Dermis microvascular lymphatic vessel endothelial cell (primary cell): ENCODE measurements at places on chromosomes 6 and 20. TPM values are rescaled to one million over a fixed set of nuclear protein-coding genes. Genes with fewer than 3 reads are reported as not detected.

Gene MAP1LC3A
- total RNA-seq = 16.6 and 40.2 TPM in 2 replicates

Gene FAM217A
- not detected in 2 replicates for total RNA-seq

Gene CST5
- total RNA-seq = not detected in 2 replicates

Gene PDYN
- not detected in 2 replicates for total RNA-seq

Gene PPP1R16B
- total RNA-seq = 135 and 166 TPM in 2 replicates

Gene VWA7
- total RNA-seq = under 0.01 and 0.13 TPM in 2 replicates

Gene STK4
- total RNA-seq = 13.7 and 14.3 TPM in 2 replicates

Gene SOBP
- 0.26 and 2.5 TPM in 2 replicates for total RNA-seq

Gene IL22RA2
- total RNA-seq = not detected in 2 replicates

DNA sequence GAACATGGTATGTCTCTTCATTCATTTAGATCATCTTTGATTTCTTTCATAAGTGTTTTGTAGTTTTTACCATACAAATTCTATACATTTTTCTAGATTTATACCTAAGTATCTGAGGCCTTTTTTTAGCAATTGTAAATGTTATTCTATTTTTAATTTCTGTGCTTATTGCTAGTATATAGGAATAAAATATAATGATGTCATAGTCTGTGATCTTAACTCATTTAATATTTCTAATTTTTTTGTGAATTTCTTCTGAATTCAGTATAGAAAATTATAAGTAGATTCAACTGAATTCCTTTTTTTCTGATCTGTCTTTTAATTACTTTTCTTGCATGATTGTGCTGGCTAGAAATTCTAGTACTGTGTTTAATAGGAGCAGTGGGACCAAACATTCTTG is 520.6 kb downstream of the NKAIN2 start:
- no peak for DNase-seq

GRCh38 chr6:26411751-26412150 is 9.7 kb downstream of the BTN3A1 start:
- no peak for DNase-seq

DNA sequence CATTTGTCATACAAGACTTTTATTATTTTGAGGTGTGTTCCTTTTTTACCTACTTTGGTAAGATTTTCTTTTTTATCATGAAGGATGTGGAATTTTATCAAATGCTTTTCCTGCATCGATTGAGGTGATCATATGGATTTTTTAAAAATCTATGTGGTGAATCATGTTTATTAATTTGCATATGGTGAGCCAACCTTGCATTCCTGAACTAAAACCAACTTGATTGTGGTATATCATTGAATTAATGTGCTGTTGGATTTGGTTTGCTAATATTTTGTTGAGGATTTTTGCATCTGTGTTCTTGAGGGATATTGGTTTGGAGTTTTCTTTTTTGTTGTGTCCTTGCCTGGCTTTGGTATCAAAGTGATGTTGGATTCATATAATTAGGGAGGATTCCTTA is 848.1 kb upstream of the EYS start:
- DNase-seq = no peak

- DNase-seq = no peak
Measured at GRCh38 chr20:10595985-10596384, 77.8 kb downstream of the JAG1 start.

DNA sequence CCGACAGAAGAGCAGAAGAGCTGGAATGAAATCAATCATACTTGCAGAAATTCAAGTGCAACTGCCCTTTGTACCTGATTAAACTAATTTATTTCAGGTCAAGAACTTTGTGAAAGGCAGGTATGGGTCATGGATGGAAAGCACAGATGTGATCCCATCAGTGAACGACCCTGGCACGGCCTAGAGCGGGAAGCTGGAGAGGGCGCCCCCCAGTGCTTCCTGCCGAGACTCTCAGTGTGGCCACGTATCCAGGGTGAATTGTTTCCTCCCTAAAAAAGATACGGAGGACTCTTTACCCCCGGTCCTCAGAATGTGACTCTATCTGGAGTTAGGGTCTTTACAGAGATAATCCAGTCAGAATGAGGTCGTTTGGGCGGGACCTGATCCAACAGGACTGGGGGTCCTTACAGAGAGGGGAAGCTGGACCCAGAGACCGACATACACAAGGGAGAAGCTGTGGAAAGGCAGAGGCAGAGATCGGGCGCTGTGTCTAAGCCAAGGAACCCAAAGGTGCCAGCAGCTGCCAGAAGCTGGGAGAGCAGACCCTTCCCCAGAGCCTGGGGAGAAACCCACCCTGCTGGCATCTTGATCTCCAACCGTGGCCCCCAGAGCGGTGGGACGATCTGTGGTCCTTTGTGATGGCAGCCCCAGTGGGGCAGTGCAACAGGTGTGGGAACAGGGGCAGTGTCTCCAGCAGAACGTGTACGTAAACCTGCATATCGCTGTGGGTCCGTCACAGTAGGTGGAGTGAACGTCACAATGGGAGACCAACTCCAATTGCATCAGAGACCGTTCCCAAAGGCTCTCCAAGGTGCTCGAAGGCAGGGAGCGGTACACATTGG is 91.9 kb downstream of the TAF4 start:
- DNase-seq = no peak

GRCh38 chr6:978937-979685 is 286.2 kb upstream of the EXOC2 start:
- no peak for DNase-seq

GRCh38 chr20:32241807-32242206 is 34.1 kb downstream of the POFUT1 start:
- DNase-seq = no peak

DNA sequence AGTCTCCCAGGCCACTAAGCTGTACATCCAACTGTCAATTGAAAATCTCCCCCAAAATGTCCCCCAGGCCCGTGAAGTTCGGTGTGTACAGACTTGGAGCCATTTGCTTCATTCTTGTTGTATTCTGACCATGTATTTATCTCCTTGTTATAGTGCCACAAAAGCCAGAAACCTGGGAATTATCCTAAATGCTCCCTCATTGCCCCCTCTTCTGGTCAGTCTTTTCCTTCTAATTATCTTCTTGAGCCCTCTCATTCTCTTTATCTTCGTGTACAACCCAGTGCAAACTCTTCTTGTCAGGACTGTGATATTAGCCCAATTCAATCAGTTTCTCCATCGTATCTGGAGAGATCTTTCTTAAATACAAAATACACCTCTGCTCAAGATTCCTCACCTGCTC is 64.7 kb downstream of the RFX6 start:
- no peak for DNase-seq

- no peak for DNase-seq
Measured at GRCh38 chr6:56019973-56020372, 144.6 kb upstream of the BMP5 start.

DNA sequence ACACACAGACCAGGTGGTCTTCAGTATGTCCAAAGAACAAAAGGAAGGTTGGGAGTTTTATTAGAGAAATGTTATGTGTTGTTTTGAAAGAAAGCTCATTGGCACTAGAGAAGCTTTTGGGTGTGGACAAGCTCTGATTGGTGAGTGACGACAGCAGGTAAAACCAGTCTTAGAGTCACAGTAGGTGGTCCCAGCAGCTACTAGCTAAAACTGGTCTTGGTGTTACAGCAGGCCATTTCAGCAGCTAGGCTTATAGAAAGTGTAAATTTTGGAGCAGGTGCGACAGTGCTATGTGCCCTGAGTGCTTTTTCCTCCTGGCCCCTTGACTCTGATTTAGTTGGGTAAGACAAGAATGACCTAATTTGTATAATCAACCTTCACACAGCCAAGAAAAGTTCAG is 3.6 kb downstream of the CLDN20 start:
- DNase-seq = no peak

DNA sequence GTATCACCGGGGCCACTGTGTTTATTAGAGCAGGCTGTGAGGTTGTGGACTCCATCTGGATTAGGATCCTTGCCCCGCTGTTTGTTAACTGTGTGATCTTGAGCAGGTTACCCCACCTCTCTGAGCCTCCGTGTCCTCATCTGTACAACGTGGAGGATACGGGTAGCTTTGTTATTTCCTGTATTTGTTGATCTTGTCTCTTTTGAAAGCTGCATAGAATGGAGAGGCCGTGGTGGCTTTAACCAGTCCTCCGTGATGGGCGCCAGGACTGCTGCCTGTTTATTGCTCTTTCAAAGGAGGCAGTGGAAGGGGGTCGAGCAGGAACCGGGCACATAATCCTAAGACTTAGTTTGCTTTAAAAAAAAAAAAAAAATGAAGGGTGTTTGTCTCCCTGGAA is 22.9 kb downstream of the BCAS4 start:
- DNase-seq = peak; percentile 10

GRCh38 chr6:134177236-134177635 is 124.8 kb upstream of the SLC2A12 start:
- DNase-seq = no peak

GRCh38 chr20:34983995-34984735 is 28.5 kb downstream of the MYH7B start:
- DNase-seq = no peak

GRCh38 chr20:7959484-7959883 is 19.2 kb upstream of the HAO1 start:
- no peak for DNase-seq

- peak; percentile 45 for DNase-seq
Measured at GRCh38 chr20:51373713-51374455, 168.6 kb downstream of the NFATC2 start.

- DNase-seq = no peak
Measured at GRCh38 chr6:31813465-31813849, 1.6 kb downstream of the HSPA1L start.

- no peak for DNase-seq
Measured at GRCh38 chr20:49091762-49092161, 45.6 kb downstream of the CSE1L start.

DNA sequence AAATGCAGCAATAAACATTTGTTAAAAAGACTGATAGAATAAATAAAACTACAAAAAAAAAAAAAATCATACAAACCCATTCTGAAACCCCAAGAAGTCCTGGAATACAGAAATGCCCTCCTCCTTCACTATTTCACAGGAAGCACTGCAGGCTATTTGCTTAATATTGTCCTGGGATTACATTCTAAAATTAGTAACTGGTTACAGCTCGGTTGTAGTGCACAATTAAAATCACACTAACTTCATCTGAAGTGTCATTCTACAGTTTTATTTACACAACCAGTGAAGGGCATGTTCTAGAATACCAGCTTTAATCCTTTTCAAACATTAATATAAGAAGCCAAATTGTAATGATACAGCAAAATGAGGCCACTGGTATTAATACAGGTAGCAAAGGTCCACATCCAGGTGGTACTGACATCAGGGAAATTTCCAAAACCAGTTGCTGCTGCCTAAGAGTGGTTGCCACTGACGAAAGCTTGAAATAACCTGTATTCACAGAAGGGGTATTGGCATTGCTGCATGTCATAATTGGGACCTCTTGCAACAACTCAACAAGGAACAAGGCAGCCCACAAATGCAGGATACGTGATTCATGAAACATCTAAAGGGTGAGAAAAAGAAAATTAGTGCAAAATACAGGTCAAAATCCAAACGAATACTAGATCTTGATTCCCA is 26.9 kb downstream of the AKIRIN2 start:
- DNase-seq = no peak

- no peak for DNase-seq
Measured at GRCh38 chr6:39269961-39270360, 40.7 kb upstream of the KCNK5 start.

DNA sequence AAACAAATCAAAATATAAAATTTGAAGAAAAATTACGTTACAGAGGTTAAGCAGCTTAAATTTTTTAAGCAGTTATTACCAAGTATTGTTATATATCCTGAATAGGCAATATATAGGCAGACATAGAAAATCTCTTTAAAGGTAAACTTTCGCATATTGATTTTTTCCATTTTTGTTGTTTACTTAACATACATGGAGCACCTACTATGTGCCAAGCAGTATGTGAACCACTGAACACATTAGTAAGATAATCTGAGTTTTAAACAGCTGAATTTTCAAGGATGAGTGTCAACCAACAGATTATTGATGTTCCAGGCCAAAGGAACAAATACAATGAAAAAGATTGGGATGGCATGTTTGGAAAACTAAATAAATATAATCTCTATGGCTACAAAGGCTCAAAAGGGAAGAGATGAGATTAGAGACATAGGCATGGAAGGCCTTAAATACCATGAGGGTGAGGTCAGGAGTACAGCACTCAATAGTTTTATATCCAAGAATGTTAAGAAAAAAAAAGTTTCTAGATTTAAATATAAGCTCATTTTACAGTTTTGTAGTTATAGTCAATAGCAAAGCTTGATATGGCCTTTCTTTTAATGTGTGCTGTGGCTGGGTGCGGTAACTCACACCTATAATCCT is 277.5 kb downstream of the PTPRK start:
- DNase-seq = no peak

- DNase-seq = peak; percentile 66
Measured at GRCh38 chr6:8131265-8131897, 29.0 kb upstream of the EEF1E1 start.

DNA sequence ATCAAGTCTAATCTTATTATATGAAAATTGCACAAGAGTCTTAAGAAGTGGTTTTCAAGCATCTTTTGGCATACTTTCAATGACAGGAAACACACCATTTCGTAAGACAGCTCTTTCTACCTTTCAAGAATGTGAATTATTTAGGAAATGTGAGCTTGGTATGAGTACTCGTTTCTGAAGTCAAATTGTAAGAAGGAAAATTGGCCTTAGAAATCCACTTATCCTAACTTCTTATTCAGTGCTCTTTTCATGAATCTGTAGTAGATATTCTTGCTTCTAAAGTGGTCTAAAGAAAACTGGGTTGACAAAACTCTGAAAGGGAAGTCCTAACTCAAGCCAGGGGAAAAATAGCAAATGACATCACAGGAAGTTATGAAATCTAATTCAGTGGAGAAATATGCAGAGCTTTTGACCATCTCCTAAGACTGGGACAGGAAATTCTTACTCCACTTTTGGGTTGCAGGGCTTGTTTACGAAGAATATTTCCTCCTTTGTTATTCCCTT is 38.5 kb upstream of the OGFRL1 start:
- peak; percentile 70 for DNase-seq

DNA sequence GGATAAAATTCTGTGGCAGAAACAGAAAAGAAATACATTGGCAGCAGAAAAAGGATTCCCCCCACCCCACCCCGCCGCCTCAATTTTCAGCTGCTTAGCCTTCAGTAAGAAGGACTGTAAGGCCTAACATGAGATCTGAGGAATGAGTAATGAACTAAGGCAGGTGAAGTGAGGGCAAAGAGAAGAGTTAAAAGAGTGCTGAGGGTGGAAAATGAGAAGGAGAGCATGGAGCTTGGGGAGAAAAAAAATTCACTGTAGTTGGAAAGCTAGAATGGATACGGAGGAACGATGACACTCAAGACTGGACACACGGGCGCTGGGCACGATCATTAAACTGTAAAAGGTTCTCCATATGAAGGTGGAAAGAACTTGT is 14.6 kb downstream of the POM121L2 start:
- DNase-seq = no peak
